Immature natural killer cell (primary cell): ENCODE measurements at places on chromosomes 3 and 15. TPM values are rescaled to one million over a fixed set of nuclear protein-coding genes. Genes with fewer than 3 reads are reported as not detected.

GRCh38 chr3:30764891-30765290, 129.6 kb downstream of the GADL1 start:
- peaks cover 6% of the 10 kb centered on the region for H3K4me1 ChIP-seq
- no peak overlapping the region for H3K27ac ChIP-seq
- H3K27me3 ChIP-seq, result peaks cover 2% of the 10 kb centered on the region
- no peaks in the 10 kb centered on the region for H3K36me3 ChIP-seq

DNA sequence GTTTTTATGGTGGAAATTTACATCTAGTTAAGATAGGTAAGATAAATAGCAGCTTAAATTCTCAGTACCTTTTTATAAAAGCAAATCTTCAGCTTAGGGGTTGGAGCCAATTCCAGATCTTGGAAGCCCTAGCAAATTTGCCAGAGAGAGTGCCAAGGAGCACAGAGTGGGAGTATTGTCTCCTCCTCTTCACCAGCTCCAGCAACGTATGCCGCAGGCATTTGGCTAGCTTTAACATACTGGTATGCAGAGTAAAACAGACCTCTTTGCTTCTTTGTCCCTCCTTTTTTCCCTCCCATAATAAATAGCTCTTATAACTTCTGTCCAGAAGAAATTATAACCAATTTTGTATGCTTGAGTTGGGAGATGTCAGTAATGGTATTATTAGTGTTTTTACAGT, 140.4 kb downstream of the DIPK2A start:
- DNase-seq, result no peak
- no peaks in the 10 kb centered on the region for H3K36me3 ChIP-seq
- no peak overlapping the region for H3K27ac ChIP-seq
- no peak overlapping the region for H3K4me3 ChIP-seq
- H3K27me3 ChIP-seq, result peaks cover 6% of the 10 kb centered on the region

DNA sequence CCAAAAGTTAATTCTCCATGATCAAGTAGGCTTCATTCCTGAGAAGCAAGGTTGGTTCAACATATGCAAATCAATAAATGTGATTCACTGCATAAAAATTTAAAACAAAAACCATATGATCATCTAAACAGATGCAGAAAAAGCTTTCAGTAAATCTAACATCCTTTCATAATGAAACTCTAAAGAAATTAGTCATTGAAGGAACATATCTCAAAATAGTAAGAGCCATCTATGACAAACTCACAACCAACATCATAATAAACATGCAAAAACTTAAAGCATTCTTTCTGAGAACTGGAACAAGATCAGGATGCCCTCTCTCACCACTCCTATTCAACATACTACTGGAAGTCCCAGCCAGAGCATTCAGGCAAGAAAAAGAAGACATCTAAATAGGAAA, 254.1 kb downstream of the AGBL1 start:
- H3K27ac ChIP-seq, result no peak overlapping the region
- H3K27me3 ChIP-seq, result peaks cover 3% of the 10 kb centered on the region
- H3K4me3 ChIP-seq, result no peak overlapping the region
- H3K36me3 ChIP-seq, result no peaks in the 10 kb centered on the region
- no peak for DNase-seq
- H3K4me1 ChIP-seq, result no peaks in the 10 kb centered on the region

GRCh38 chr3:55339819-55340218, 147.3 kb downstream of the WNT5A start:
- no peaks in the 10 kb centered on the region for H3K27me3 ChIP-seq
- DNase-seq, result no peak
- H3K36me3 ChIP-seq, result no peaks in the 10 kb centered on the region
- H3K27ac ChIP-seq, result no peak overlapping the region

DNA sequence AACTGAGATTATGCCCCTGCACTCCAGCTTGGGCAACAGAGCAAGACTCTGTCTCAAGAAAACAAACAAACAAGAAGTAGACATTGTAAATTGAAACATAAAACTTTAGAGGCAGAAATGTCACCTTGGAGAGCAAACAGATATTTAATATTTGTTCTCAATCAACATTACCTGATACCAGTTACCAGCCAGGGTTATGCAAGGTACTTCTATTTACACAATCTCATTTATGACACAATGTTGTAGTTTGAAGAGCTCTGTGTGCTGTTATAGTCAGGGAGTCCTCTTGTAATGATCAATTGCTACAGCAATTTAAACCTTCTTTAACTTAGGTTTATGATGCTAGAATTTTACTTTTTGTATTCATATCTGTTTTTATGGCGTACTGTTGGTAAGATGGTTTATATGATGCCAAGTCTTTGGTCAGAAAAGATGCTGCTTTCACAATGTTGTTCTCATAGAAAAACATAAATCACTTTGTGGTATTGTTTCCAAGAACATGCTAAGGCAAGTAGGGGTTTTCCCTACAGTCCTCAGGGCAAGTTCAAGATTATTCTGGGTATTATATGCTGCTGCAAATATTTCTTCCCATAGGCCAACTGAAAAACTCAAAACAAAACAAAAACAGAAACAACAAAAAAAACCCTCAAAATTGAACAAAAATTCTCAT, 173.5 kb downstream of the TNIK start:
- no peaks in the 10 kb centered on the region for H3K36me3 ChIP-seq
- H3K4me3 ChIP-seq, result no peak overlapping the region
- no peak for DNase-seq
- H3K27ac ChIP-seq, result no peak overlapping the region

DNA sequence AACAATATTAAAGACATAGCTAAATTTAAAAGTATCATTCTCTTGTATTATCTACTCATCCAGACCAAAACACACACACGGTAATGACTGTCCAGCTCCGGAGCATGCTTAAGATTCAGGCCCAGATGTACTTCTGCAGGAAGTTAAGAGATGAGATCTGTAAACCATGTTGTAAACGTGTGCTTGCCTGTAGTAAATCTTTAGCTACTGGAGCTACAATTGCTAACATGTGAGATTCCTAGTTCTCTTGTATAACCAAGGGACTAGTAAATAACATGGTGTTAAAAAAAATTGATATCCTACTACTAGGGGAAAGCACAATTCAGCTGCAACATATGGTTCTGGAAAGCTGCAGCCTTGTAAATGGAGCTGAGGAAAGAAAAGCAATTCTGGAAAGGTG, 651.7 kb upstream of the CCDC54 start:
- no peak overlapping the region for H3K27ac ChIP-seq
- no peak for DNase-seq
- no peaks in the 10 kb centered on the region for H3K36me3 ChIP-seq
- peaks cover 3% of the 10 kb centered on the region for H3K27me3 ChIP-seq
- H3K4me3 ChIP-seq, result no peak overlapping the region

- H3K27me3 ChIP-seq, result peaks cover 4% of the 10 kb centered on the region
- peaks cover 1% of the 10 kb centered on the region for H3K4me1 ChIP-seq
- H3K27ac ChIP-seq, result no peak overlapping the region
- no peaks in the 10 kb centered on the region for H3K36me3 ChIP-seq
- no peak for DNase-seq
These were observed 65.7 kb upstream of the OSTN start for GRCh38 chr3:191133359-191133758.

DNA sequence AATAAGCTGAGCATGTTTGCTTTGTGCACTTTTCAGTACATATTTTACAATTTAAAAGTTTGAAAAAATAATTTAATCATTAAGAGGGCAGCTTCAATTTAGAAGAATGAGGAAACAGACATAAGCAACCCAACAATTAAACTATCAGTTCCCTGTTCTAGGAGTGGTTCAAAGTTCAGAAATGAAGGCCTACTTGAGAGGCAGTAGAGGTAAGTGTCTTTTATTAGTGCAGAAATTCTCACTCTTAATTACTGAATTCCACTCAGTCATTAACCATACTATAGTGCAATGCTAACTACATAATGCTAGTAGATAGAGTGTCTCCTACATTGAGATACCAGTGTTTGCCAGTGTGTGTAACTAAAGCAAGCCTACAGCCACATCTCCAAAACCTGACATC, 73.1 kb downstream of the TNIK start:
- peaks cover 97% of the 10 kb centered on the region for H3K4me1 ChIP-seq
- H3K36me3 ChIP-seq, result peaks cover 9% of the 10 kb centered on the region
- H3K27me3 ChIP-seq, result no peaks in the 10 kb centered on the region
- no peak overlapping the region for H3K27ac ChIP-seq

GRCh38 chr3:151003029-151003767, 30.7 kb upstream of the CLRN1 start:
- no peak overlapping the region for H3K4me3 ChIP-seq
- H3K27ac ChIP-seq, result no peak overlapping the region
- H3K36me3 ChIP-seq, result no peaks in the 10 kb centered on the region
- DNase-seq, result no peak
- peaks cover 4% of the 10 kb centered on the region for H3K27me3 ChIP-seq

- H3K27me3 ChIP-seq, result no peaks in the 10 kb centered on the region
- no peak overlapping the region for H3K4me3 ChIP-seq
These were observed 119.9 kb upstream of the FHIT start for GRCh38 chr3:61371123-61371522.

DNA sequence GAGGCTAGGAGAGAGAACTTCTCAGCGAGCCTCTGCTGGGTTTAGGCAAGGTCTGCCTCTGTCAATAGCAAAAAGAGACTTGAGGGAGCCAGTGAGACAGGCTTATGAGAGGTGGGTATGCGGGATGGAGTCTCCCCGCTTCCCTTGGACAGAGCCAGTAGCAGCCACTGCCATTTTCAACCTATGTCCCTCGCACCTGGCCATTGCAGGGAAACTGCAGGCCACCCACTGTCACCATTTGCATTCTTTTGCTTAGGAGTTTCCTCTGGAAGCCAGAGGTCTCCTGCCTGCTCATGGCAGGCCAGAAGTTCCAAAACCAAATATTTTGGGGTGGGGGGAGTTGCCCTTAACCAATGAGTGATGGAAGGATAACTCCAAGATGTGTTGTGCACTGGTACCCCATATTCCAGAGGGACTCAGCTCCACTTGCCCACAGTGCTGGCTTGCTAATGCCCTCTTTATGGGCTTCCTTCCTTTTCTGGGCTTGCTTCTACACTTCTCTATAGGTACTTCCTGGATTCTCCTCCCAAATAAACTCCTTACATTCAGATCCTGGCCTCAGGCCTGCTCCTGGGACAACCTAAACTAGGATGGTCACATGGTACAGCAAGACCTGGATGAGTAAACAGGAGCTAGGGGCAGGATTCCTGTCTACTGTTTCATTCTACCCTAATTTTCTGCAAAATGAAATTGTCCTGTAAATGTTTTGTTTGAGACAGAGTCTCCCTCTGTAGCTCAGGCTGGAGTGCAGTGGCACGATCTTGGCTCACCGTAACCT, 108.9 kb upstream of the PROK2 start:
- H3K27ac ChIP-seq, result no peak overlapping the region
- H3K27me3 ChIP-seq, result peaks cover 6% of the 10 kb centered on the region
- no peak overlapping the region for H3K4me3 ChIP-seq
- H3K4me1 ChIP-seq, result no peaks in the 10 kb centered on the region

DNA sequence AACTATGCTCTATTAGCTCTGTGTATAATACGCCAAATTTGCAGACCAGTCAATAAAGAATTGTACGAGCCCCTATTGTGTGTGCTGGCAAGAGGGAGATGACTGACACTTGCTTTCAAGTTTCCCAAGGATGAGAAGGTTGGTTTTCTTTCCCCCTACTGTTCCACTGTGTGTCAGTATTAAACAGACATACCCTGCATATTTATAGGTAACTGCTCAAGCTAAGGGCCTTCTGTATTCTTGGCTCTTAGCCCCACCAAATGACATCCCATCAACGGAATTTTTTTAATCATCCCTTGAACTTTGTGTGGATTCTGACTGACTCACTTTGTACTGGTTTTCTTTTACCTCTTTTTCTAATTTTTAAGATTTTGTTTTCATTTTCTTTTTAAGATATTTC, 60.6 kb upstream of the GYG1 start:
- DNase-seq, result no peak
- no peaks in the 10 kb centered on the region for H3K4me1 ChIP-seq
- no peaks in the 10 kb centered on the region for H3K27me3 ChIP-seq

DNA sequence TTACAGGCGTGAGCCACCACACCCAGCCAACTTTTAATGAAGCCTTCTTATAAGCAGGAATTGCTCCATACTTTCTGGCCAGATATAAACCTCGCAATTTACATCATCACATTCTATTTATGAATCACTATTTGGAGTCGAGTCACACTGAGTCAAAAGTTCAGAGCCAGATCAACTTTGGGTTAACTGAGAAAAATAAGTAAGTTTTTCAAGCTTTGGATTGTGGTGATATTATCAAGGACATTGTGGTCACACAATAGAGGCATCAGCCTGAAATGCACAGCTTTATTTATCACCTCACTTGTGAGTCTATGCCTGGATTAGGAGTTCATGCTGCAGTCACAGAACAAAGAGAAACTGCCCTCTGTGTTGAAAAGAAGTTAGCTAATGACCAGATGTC, 1163.5 kb downstream of the ROBO1 start:
- H3K27me3 ChIP-seq, result no peaks in the 10 kb centered on the region
- H3K4me1 ChIP-seq, result no peaks in the 10 kb centered on the region
- H3K27ac ChIP-seq, result no peak overlapping the region

- no peaks in the 10 kb centered on the region for H3K36me3 ChIP-seq
- H3K4me1 ChIP-seq, result no peaks in the 10 kb centered on the region
- DNase-seq, result no peak
- H3K27me3 ChIP-seq, result no peaks in the 10 kb centered on the region
These were observed 440.8 kb upstream of the GBE1 start for GRCh38 chr3:82202269-82202668.

Gene MYL3
- polyA plus RNA-seq, result not detected

Gene SMARCC1
- polyA plus RNA-seq, result 28.4 TPM

Gene NOX5
- polyA plus RNA-seq, result 1.1 TPM

Gene ZNF385D
- polyA plus RNA-seq, result not detected

Gene RETNLB
- polyA plus RNA-seq, result not detected
